ENCODE measurements at places on chromosomes 7 and 10.

DNA sequence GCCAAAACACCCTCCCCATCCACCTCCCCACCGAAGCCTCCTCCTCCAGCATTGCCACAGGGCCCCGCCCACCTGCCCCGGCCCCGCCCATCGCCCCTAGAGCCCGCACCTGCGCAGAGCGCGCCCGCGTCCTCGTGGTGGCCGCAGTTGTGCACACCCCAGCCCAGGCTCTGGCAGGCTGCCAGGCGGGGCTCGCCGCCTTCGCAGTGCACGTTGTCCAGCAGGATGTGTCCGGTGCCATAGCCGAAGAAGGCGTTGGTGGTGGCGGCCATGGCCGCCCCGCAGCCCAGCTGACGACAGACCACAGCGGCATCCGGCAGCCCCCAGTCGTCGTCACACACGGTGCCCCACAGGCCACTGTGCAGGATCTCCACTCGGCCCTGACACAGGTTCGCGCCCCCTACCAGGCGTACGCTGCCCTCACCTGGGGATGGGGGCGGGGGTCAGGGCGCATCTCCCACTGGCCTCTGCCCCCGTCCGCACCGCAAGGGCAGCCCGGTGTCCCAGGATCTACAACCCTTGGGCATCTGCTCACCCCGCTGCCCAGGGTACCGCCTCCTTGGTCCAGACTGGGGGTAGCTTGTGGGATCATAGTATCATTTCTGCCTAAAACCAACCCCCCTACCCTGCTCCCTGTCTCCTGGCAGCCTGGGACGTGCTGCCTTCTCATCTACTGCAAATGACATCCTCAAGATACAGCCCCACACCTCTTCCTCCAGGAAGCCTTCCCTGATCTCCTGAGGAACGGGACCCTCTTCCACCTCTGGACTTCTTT lies 11.9 kb downstream of the SSC4D start:
- no peak overlapping the region for H3K4me3 ChIP-seq
- no peaks in the 10 kb centered on the region for H3K36me3 ChIP-seq
- H3K4me1 ChIP-seq = peaks cover 4% of the 10 kb centered on the region
- no peaks in the 10 kb centered on the region for H3K27me3 ChIP-seq

GRCh38 chr7:12821746-12822145 lies 134.3 kb downstream of the ARL4A start:
- H3K27me3 ChIP-seq = no peaks in the 10 kb centered on the region
- H3K27ac ChIP-seq = no peak overlapping the region
- no peak for DNase-seq

DNA sequence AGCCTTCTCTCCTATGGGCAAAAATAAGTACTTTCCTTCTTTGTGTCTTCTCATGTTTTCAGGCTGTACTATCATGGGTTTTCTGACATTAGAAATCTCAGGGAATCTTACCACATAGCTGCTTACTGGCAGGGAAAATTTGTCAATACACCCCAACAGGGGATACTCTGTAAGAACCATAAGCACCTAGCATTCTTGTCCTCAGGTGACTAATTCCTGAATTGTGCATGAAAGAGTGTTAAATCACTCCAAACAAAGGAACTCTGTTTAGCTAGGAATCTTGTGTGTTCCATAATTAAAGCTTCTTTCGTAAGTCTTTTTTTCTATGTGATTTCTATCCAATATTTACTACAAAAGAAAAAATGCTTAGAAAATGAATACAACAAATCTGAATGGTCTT lies 206.7 kb upstream of the POT1 start:
- H3K36me3 ChIP-seq = no peaks in the 10 kb centered on the region
- peak overlapping the region; percentile 76 for H3K27ac ChIP-seq
- no peak for DNase-seq
- H3K4me3 ChIP-seq = no peak overlapping the region

GRCh38 chr10:103859161-103860086 lies 4.0 kb upstream of the SH3PXD2A start:
- H3K4me3 ChIP-seq = no peak overlapping the region
- H3K36me3 ChIP-seq = no peaks in the 10 kb centered on the region
- no peak overlapping the region for H3K27ac ChIP-seq
- no peaks in the 10 kb centered on the region for H3K27me3 ChIP-seq
- DNase-seq = peak; percentile 78
- peaks cover 9% of the 10 kb centered on the region for H3K4me1 ChIP-seq

- peaks cover 2% of the 10 kb centered on the region for H3K27me3 ChIP-seq
- H3K4me1 ChIP-seq = no peaks in the 10 kb centered on the region
- H3K27ac ChIP-seq = no peak overlapping the region
- peak; percentile 41 for DNase-seq
- H3K4me3 ChIP-seq = no peak overlapping the region
Observed at GRCh38 chr10:109956454-109957091, 33.3 kb upstream of the XPNPEP1 start.

GRCh38 chr7:8154272-8154671 lies 107.7 kb downstream of the ICA1 start:
- H3K27me3 ChIP-seq = no peaks in the 10 kb centered on the region
- peaks cover 5% of the 10 kb centered on the region for H3K4me1 ChIP-seq
- no peaks in the 10 kb centered on the region for H3K36me3 ChIP-seq
- H3K4me3 ChIP-seq = no peak overlapping the region
- no peak overlapping the region for H3K27ac ChIP-seq

DNA sequence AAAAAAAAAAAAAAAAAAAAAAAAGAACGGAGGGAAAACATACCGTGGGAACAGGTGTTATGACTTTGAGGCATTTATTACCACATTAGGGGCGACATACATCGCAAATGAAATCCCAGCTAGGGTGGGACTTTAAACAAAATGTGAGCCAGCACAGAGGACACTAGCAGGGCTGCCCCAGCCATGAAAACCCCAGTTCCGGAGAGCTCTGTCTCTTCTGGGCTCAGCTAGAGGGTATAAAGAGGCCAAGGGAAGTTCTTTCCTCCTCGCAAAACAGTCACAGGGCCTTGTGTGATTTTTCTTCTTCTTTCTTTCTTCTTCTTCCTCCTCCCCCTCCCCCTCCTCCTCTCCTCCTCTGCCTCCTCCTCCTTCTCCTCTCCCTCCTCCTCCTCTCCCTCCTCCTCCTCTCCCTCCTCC lies 59.9 kb upstream of the ECHDC3 start:
- DNase-seq = no peak
- H3K36me3 ChIP-seq = no peaks in the 10 kb centered on the region
- no peak overlapping the region for H3K27ac ChIP-seq
- H3K27me3 ChIP-seq = no peaks in the 10 kb centered on the region
- H3K4me3 ChIP-seq = no peak overlapping the region

DNA sequence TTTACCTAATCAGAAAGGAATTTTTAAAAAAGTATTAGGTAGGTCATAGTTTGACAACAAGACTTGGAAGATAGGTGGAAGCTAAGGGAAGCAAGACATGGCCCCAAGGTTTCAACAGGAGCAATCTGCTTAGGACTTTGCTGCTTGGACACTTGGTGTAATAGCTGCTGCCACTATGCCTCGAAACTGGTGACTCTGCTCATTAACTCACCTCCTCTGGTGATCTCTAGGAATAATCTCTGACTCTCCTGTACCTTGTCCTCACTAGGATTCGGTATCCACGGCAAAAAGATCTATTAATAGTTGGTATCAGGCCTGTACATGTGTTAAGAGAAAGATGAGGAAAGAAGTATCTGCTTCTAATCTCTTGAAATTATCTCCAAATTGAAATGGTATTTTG lies 53.1 kb downstream of the PTEN start:
- peak overlapping the region; percentile 68 for H3K27ac ChIP-seq
- H3K4me3 ChIP-seq = no peak overlapping the region
- H3K4me1 ChIP-seq = peaks cover 57% of the 10 kb centered on the region
- H3K36me3 ChIP-seq = no peaks in the 10 kb centered on the region
- DNase-seq = peak; percentile 35
- no peaks in the 10 kb centered on the region for H3K27me3 ChIP-seq

- peaks cover 70% of the 10 kb centered on the region for H3K4me1 ChIP-seq
- no peaks in the 10 kb centered on the region for H3K36me3 ChIP-seq
- peak overlapping the region; percentile 44 for H3K4me3 ChIP-seq
- peak; percentile 94 for DNase-seq
- peak overlapping the region; percentile 99 for H3K27ac ChIP-seq
Observed at GRCh38 chr7:108419961-108420908, 36.0 kb downstream of the NRCAM start.

GRCh38 chr7:157000741-157001653 lies 9.5 kb downstream of the MNX1 start:
- DNase-seq = no peak
- no peak overlapping the region for H3K4me3 ChIP-seq
- peaks cover 8% of the 10 kb centered on the region for H3K4me1 ChIP-seq

DNA sequence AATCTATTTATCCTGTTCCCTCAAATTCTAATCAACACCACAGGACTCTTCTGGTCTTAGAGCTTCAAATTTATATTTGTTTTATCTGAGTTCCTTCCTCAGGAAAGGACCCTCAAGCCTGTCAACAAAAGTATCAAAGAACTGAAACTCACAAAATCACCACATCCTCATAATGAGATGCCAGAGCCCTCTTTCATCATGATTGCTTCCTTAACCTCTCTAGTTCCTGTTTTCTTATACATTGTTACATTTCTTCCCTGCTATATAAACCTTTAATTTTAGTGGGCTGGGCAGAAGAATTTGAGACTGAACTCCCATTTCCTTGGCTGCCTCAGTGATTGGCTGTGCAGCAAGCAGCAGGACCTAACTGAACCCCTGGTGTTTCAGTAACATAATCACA lies 189.7 kb downstream of the ZNF248 start:
- H3K27ac ChIP-seq = no peak overlapping the region
- no peaks in the 10 kb centered on the region for H3K36me3 ChIP-seq

GRCh38 chr10:104018471-104018870 lies 51.5 kb downstream of the SLK start:
- peaks cover 28% of the 10 kb centered on the region for H3K4me1 ChIP-seq
- DNase-seq = no peak
- H3K4me3 ChIP-seq = no peak overlapping the region
- H3K27ac ChIP-seq = no peak overlapping the region

GRCh38 chr10:11050301-11051287 lies 32.9 kb downstream of the CELF2 start:
- no peak for DNase-seq
- H3K4me3 ChIP-seq = no peak overlapping the region
- H3K27ac ChIP-seq = no peak overlapping the region

DNA sequence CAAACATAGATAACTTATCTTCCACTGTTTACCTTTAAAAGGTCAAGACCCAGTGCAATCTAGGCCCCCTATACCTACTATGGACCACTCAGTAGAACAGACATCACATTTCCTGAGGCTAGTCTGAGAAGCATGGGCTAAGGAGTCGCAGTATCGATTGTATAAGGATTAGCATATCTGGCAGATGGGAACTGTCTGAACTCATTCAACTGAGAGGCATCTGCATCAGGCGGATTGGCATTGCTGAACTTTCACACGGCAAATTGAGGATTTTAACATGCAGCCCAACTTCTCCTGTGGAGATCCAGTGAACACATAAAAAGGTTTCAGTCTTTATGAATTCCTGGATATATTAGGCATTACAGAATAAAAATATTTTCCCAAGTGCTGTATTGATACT lies 89.1 kb upstream of the LRGUK start:
- H3K27me3 ChIP-seq = no peaks in the 10 kb centered on the region
- no peaks in the 10 kb centered on the region for H3K4me1 ChIP-seq
- DNase-seq = no peak
- no peak overlapping the region for H3K27ac ChIP-seq
- no peaks in the 10 kb centered on the region for H3K36me3 ChIP-seq

DNA sequence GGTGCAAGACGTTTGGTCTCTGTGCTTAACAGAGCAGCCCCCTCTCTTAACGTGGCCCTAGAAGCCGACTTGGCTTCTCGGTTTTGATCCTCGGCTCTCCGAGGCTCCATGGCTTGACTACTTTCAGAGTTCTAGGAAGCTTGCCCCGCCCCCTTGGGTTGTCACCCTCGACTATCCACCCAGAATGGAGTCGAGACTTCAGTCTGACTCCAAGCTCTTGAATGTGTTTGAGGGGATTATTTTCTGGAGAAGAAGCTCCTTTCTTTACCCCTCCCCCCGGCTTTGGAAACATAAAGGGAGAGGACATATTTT lies 448 bp downstream of the SEC24C start:
- peaks cover 8% of the 10 kb centered on the region for H3K36me3 ChIP-seq
- peaks cover 17% of the 10 kb centered on the region for H3K4me1 ChIP-seq
- peak overlapping the region; percentile 97 for H3K27ac ChIP-seq

DNA sequence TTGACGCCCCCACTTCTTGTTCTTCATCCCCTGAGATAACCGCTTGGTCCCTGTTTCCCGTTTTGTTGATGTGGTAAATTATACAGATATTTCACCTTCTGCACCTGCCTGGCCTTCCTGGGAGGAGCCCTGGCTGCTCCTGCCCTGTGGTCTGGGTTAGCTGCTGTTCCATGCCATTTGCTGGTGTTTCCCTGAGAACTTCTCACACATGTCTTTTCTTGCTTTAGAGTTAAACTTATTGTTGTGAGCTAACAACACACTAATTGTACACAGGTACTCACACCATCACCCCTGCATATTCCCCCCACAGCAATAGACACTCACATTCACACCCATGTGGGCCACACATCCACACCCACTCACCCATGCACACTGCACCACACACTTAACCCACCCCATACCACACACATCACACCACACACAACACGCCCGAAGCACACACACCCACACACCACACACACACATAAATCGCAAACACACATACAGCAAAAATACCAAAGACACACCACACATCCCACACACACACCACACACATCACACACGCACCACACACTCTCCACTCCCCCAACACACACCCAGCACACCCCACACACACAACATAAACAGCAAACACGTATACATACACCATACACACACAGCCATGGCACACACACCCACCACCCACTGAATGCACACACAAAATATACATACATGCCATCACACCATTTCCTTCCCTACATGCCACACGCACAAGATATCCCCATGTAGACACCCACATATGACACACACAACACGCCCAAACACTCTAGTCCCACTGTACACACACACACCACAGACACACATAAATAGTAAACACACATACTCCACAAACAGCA lies 19.4 kb upstream of the ANTXRL start:
- no peak overlapping the region for H3K4me3 ChIP-seq
- no peaks in the 10 kb centered on the region for H3K4me1 ChIP-seq
- H3K36me3 ChIP-seq = no peaks in the 10 kb centered on the region
- H3K27ac ChIP-seq = no peak overlapping the region
- DNase-seq = no peak

- no peaks in the 10 kb centered on the region for H3K36me3 ChIP-seq
- H3K4me3 ChIP-seq = no peak overlapping the region
- no peaks in the 10 kb centered on the region for H3K27me3 ChIP-seq
- H3K27ac ChIP-seq = no peak overlapping the region
Observed at GRCh38 chr10:17431871-17432311, 22.5 kb downstream of the ST8SIA6 start.

- DNase-seq = no peak
- H3K4me3 ChIP-seq = no peak overlapping the region
- H3K36me3 ChIP-seq = no peaks in the 10 kb centered on the region
- H3K27me3 ChIP-seq = no peaks in the 10 kb centered on the region
Observed at GRCh38 chr7:33556472-33556871, 348.9 kb upstream of the BMPER start.
